ENCODE measurements at places on chromosomes 2 and 18.
A peak's percentile ranks its signal among the peaks of the same experiment; 100 is the strongest.

DNA sequence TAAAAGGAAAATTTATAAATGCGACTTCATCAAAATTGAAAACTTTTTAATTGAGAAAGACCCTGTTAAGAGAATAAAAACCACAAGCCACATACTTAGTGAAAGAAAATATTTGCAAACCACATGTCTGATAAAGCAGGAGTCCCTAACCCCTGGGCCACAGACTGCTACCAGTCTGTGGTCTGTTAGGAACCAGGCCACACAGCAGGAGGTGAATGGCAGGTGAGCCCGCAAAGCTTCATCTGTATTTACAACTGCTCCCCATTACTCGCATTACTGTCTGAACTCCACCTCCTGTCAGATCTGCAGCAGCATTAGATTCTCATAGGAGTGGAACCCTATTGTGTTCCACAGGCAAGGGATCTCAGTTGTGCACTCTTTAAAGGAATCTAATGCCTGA lies 95.5 kb upstream of the CRACDL start:
- no peak for DNase-seq

DNA sequence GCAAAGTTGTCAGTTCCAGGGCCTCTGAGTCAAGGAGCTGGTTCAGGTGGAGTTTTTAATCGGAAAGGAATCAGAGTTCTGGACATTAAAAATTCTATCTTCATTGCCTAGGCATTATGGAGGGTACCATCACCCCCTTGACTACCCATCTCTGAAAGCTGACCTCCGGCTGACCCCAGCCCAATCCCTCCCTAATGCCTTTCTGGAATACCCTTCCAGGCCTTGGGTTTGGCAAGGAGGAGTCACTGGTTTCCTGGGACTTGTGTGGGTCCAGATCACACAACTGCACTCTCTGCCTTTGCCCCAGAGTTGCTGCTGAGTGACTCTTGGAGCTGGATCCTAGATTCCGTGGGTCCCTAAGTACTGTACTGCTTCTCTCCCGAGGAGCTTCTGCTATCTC lies 1.0 kb upstream of the OSR1 start:
- no peak for DNase-seq

- DNase-seq: no peak
Measured at GRCh38 chr2:31889044-31889443, 121.8 kb downstream of the MEMO1 start.

DNA sequence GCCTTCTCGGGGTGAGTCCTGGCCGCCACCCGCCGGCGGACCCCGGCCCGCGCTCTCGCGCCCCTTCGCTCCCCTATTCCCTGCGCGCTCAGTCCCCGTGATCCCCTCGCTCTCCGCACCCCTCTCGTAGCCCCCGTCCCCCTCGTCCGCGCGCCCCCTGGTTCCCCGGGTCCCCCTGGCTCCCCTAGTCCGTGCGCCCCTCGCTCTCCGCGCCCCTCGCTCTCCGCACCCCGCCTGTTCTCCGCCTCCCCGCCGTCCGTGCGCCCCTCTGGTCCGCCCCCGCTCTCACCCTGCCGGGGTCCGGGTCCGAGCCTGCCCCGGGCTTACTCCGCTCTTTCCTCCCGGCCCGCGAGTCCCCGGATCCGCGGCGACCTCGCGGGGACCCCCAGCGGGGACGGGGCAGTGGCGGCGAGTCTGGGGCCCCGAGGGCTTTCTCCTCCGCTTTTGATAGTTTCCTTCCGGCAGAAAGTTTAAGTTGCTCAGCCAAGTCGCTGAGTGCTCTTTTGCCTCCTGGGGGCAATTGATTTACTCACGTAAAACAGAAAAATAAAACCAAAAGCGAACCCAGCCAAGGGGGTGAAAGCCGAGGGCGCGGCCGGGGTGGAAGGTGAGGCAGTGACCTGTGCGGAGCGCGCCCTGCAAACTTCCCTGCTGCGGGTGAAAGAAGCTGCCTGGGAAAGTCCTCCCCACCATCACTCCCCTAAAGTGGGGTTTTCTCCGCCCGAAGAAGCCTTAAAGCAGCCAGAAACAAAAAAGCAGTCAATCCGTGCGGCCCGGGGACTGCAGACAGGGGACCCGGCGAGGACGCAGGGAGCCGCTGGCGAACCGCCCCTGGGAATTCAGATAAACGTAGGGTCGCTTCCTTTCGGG lies 568 bp downstream of the RAB31 start:
- DNase-seq: peak; percentile 31

DNA sequence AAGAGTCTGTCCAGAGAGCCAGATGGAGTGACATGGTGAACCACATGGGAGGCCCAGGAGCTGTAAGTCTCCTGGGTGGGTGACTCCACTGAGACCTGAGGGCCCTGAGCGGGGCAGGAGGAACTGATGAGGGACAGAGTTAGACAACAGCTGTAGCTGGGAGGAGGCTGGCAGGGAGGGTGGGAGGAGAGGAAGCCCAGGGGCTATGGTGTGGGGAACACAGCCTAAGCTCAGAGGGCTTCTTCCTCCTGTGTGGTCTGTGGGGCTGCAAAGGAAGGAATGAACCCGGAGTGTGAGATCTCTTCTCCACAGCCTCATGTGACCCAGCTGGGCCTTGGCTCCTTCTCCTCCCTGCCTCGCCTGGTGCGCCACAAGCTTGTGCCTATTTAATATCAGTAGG lies 395.6 kb upstream of the HS6ST1 start:
- no peak for DNase-seq

DNA sequence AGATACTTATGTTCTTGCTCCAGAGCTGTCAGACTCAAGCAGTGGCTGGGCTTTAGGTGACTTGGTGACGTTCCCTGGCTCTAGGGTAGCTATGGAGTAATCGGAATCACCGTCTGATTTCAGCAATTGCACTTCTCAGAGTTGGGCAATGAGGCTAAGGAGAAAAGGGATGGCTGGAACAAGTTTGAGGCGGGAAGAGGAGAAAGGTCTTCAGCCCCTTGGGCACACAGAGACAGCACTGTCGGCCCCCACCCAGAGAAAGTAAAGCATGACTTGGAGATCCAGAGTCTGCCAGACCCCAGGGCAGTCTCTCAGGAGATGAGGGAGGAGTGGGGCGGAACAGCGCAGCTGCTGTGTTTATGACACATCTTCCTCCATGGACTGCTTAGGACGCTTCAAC lies 114.5 kb downstream of the KLHL29 start:
- DNase-seq: no peak

DNA sequence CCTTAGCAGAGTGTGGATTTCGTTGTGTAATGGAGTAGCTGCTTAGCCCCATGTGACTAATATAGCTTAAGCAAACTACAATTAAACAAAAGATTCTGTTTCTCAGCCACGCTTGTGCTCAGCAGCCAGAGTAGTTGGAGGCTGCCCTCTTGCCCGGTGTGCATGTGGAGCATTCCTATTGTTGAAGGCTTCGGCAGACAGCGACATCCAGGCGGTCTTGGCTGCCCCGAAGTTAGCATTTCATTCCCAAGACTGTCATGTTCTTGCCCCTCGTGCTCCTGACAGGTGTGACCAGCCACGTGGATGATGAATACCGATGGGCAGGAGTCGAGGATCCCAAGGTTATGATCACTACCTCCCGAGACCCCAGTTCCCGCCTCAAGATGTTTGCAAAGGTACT lies 2.4 kb downstream of the IMP4 start:
- no peak for DNase-seq

DNA sequence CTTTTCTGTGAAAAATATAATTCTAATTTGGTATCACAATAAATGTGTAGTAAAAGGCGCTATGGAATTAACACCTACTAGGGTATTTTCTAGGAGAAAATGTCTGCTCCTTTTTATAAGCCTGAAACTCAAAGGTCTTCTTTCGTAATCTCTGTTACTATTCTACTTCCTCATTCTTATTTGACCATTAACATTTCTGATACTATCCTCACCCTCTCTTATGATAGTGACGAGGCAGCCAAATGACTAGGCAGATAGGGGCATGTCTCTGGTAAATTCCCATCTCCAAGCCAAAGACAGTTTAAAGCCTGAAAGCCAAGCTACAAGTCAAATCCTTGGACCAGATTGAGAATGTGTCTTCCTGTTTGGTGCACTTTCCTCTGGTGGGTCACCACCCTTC lies 251.7 kb downstream of the LRRTM4 start:
- DNase-seq: no peak

GRCh38 chr2:212987492-212987891 lies 163.9 kb downstream of the IKZF2 start:
- no peak for DNase-seq

DNA sequence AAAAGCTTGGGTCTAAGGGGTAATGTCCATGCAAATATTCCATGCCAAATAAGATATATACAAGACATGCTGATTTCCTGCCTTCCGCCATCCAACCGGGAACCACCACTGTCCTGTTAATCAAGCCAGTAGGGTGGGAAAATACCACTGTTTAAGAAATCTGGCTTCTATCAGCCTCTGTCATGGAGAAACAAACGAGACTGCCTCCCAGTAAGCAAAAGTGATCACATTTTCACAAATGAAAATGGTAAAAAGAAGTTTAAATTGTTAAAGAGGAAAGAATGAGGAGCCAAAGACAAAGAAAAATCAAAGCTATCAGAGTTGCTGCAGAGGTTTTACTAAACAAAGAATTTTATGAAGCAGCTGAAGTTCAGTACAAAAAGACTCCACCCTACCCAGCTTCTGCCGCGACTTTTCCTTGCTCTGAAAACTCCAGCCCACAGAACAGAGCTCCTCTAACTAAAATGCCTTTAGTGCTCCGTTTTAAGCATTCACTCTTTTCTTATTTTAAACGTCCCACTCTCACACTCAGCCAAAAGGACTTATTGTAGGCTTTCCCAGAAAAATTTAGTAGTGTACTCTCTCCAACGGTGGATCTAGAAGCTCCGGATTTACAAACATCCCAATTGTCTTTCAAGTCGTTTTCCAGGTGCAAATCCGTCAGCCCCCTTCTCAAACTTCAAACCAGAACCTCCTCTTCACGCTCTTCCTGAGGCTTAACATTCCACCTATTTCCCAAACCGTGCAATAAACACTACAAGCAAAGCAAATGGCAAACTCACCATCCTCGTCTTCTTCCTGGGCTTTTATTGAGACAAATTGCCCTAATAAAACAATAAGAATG lies 613 bp downstream of the COL5A2 start:
- DNase-seq: no peak

DNA sequence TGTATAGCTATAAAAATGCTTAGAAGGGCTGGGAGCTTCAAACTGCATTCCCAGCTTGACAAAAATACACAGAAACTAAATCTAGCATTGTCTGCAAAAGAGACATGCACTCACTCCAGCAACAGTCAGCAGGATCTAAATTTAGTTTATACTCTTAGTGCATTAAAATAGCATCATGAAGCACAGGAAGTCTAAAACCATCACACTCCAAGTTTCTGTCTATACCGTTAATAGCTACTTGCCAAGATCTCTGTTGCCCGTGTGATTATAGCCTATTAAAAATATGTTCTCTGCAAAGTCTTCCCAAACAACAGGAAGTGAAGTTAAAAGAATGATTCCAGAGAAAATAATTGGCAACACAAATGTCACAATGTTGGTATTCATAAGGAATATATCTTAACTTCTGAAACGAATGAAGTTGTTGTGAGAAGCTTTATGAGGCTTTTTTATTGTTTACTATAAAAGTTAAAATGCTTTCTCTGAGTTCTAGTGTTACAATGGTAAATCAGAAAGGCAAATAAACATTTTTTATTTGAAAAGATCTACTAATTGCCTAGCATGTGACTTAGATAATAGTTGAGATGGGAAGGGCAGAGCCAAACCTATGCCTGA lies 184.2 kb downstream of the ZNF385B start:
- DNase-seq: no peak

GRCh38 chr2:85996591-85996990 lies 107.8 kb upstream of the ST3GAL5 start:
- DNase-seq: no peak

GRCh38 chr2:183148955-183149354 lies 24.7 kb downstream of the NUP35 start:
- no peak for DNase-seq

DNA sequence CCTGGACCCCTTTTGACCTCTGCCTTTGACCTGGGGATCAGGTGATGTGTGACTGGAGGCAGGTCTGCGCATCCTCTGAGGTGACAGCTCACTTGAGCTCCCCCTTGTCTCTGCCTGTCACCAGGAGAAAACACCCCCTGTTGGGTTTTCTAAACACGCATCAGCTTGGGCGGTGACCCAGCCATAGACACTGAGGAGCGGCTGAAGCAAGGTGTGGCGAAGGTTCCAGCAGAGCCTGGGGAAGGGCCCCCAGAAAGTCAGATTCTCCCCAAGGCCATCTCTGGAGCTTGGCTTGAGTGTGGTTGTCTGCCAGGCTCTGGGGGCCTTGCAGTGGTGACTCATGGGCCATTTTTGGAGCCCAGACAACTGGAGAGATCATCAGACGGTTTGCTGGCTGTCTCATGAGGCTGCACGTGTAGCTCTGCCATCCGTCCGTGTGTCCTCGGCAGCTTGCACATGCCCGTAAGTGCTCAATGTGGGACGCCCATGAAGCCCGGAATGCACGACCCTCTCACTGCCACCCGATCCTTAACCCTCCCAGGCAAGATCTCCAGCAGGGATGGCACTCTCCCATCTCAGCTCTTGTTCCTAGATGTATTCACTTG lies 29.4 kb downstream of the SIX3 start:
- DNase-seq: no peak

DNA sequence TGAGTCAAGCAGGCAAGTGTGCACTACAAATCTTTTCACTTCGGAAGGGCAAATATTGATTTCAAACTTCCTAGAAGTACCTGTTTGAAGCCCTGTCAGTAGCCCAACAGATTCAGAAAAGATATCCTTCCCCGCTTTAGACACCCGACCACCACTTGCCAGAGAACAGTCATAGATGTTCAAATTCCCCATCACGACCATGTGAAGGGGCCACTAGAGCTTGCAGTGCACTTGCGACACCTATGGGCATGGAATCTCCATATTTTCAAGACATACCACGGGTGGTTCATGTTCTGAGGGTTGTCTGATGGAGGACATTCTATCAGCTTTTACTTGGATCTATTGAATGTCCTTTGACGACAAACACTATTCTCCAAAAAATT lies 23.8 kb downstream of the GNLY start:
- no peak for DNase-seq

DNA sequence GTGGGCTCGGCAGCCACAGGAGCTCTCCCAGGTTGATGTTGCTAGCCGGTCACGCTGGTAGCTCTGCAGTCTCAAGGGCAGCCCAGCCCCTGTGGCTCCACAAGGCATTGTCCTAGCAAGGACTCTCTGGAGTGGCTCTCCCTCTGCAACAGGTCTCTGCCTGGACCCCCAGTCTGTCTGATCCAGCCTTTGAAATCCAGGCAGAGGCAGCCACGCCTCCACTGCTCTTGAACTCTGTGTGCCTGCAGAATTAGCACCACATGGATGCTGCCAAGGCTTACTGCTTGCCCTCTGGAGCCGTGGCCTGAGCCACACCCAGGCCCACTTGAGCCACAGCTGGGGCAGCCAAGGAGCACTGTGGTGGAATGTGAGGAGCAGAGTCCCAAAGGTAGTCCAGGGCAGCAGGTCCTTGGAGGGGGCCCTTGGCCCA lies 43.0 kb upstream of the FAHD2A start:
- no peak for DNase-seq

GRCh38 chr2:187875261-187876141 lies 321.3 kb upstream of the TFPI start:
- no peak for DNase-seq

DNA sequence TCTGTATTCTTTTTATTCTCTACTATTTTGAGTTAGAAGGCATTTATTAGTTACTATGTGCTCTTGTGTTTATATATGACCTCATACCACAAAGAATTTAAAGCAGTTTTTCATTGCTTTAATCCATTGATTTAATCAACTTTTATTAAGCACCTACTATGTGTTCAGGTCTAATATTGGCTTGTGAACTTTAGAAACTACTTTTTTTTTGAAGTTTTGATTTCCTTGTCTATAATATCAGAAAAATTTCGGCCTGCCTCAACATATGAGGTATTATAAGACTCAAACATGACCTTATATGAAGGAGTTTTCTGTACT lies 117.7 kb downstream of the ZNF521 start:
- DNase-seq: no peak
